AG09309 (cell line): ENCODE measurements at places on chromosomes 5 and 9.

GRCh38 chr5:153498516-153498915 is 8.0 kb downstream of the GRIA1 start:
- DNase-seq = no peak

- DNase-seq = no peak
Observed at GRCh38 chr5:143399616-143400540, 3.6 kb downstream of the NR3C1 start.

DNA sequence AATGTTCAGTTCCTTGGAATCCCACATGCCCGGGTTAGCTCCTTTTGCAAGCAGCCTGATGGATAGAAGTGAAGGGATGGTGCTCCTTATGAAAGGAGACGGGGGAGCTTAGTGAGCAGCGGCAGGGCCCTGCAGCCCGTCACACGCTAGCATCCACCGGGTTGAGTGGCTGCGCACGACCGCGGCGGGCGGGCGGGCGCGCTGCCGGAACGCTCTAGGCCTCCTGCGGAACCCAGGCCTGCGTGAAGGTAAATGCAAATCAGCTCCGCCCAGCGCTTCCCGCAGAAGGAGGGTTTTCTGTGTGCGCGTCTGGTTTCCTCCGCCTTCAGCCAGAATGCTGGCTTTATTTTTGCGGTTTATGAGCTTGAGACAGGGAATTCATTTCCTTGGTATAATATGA is 19.8 kb downstream of the IL12B start:
- no peak for DNase-seq

- no peak for DNase-seq
Observed at GRCh38 chr9:91800473-91801030, 149.5 kb downstream of the ROR2 start.

GRCh38 chr9:91120200-91120599 is 241.5 kb downstream of the AUH start:
- DNase-seq = no peak

DNA sequence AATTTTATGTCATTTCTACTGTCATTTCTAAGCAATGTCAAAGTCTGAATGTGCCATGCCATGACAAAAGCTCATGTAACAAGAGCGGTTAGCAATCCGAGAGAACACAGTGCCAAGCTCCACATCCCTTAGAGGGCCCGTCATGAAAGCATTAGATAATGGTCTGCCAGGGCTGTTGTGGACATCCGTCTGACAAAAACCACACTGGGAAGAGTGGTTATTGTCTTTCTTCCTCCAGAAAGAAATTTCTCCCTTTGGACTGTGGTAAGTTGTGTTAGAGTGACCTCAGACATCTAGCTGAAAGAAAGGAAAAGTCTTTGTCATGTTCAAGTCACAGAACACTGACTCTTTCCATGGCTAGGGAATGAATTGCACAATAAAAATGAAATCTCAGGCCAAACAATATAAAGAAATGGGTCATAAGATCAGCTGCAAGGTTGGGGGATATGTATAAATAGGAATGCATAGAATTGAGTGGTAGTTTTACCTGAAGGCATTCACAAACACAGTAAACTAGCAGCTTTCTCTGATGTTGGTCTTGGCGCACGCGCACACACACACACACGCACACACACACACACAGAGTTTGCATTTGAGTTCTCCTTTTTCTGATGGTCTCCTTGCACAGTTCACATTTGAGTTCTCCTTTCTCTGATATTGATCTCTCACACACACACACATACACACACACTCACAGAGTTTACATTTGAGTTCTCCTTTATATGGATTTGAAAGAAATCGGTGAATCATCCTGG is 5.3 kb downstream of the SLC1A3 start:
- no peak for DNase-seq

GRCh38 chr9:34365282-34365681 is 11.4 kb downstream of the MYORG start:
- DNase-seq = no peak

GRCh38 chr5:94700592-94700991 is 82.1 kb downstream of the SLF1 start:
- DNase-seq = no peak

DNA sequence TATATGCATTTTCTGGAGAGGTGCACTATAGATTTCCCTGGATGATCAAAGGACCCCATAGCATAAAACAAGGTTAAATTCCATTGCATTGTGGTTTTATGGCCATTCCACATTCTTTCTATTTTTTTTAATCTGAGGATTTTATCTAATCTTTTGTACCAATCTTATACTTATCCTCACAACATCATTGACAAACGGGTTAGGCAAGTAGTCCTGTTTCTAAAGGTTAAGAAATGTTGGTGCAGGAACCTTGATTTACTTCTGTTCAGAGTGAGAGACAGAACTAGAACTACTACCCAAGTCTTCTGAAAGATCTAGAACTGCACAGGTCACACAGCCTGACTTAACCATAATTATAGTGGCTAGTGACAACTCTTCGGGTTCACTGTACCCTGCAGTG is 5.7 kb upstream of the DAB2 start:
- DNase-seq = no peak

GRCh38 chr5:133627180-133627579 is 14.8 kb upstream of the FSTL4 start:
- DNase-seq = no peak

- DNase-seq = no peak
Observed at GRCh38 chr5:54385994-54386393, 69.5 kb upstream of the HSPB3 start.

DNA sequence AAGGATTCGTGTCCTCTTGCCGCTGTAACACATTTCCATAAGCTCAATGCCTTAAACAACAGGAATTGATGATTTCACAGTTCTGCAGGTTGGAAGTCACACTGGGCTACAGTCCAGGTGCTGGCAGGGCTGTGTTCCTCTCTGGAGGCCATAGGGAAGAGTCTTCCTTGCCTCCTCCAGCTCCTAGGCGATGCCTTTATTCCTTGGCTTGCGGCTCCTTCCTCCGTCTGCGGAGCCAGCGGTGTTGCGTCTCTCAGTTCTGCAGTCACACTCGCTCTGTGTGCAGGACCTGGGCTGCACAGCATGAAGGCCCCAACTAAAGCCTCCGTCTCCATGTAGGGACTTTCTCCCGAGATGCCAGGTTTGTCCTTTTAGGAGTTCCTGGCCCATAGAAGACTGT is 70.0 kb downstream of the IL6ST start:
- no peak for DNase-seq

GRCh38 chr5:131416729-131417128 is 152.9 kb downstream of the CDC42SE2 start:
- no peak for DNase-seq

DNA sequence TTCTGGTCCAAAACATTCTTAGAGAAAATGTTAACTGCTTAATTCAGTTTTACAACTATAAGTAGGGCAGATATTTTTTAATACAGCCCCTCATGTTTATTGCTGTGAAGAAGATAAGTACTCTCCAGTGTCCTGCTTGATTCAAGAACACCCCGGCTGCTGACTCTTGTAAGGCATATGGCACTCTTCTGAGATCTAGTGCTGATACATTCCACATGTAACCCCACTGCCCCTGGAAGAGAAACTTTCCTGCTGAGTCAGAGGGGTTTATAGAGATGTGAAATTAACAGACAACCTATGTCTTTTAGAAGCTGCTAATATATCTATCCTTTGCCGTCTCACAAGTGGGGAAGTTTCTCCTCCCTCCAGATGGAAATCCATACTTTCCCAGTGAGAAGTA is 1.0 kb upstream of the MINAR2 start:
- DNase-seq = no peak

- DNase-seq = no peak
Observed at GRCh38 chr5:136000932-136001331, 27.9 kb upstream of the TGFBI start.

GRCh38 chr5:114308508-114308907 is 53.4 kb upstream of the KCNN2 start:
- DNase-seq = no peak

- DNase-seq = no peak
Observed at GRCh38 chr9:110276781-110277180, 20.5 kb upstream of the TXN start.

DNA sequence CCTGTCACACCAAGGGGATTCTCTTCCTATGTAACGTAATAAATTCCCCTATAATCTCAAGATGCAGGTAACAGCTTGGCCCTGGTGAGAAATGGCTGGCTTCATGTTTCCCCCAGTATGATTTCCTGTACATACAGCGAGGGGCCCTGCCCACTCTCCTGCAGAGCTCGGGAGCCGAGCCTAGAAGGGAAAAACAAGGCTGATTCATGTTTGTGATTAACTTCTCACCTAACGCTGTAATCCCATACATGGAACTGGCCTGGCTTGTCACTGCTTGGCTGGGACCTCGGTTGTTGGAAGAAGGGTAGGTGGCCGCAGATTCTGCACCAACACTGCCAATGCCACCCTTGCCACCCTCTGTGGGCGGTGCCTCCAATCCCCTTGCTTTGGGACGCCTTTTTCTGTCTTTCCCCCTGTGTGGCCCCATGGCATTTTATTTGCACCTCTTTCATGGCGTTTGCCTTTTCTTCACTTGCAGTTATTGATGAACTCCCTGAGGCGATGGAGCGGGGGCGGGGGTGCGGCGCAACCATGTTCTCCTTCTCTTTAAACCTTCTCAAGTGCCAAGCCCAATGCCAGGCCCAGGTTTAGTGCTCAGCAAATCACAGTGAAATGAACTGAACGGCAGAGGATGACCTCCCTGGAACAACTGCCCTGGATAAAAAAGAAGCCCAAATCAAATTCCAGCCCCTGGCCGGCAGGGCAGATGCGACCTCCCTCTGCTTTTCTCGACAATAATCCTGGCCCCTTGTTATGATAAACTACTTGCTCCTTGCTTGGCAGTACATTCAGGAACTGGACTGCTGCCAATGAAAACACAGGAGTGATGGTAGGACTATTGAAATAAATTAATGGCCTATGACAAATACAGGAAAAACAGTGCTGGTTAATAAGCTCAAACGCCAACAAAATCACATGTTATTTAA is 108.1 kb downstream of the TMEM174 start:
- DNase-seq = no peak

DNA sequence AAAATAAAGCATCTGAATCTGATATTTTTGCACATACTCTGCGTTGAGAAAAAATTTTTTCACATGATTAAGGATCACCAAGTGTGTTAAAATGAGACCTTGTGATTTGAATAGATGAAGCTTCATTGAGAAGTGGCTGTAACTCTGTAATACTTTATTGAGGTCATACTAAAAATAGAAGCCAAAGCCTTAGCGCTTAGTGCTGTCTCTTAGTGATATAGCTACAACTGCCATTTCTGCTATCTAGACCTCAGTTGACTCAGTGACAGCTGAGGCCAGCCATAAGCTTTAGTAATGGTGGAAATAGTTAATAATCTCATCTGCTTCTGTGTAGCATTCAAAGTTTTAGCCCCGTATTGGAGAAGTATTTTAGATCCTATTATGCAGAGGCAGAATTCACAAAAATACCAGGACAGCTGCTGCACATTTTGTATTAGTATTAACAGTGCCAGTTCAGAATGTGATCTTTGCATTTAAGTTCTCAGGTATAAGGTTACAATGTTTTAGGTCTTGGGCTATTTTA is 107.4 kb upstream of the SGCD start:
- DNase-seq = no peak

GRCh38 chr5:172046593-172046992 is 40.2 kb upstream of the FBXW11 start:
- no peak for DNase-seq

DNA sequence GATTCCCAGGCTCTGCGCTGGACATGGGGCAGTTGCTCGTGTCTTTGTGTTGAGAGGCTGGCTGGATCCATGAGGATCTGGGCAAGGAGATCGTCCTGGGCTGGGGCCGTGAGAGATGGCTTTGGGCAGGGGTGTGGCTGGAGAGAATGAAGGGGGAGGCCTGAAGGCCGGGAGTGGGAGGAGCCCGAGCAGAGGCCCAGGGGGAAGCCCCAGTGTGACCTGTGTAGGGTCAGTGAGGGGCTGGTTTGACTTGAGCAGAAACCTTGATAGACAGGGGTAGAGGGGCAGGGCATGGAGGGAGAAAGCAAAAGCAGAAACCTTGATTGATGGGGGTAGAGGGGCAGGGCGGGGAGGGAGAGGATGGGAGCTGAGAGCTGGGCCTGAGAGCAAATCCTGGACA is 54.4 kb upstream of the ASS1 start:
- DNase-seq = no peak

- DNase-seq = no peak
Observed at GRCh38 chr9:92496396-92497176, 14.3 kb upstream of the ASPN start.

DNA sequence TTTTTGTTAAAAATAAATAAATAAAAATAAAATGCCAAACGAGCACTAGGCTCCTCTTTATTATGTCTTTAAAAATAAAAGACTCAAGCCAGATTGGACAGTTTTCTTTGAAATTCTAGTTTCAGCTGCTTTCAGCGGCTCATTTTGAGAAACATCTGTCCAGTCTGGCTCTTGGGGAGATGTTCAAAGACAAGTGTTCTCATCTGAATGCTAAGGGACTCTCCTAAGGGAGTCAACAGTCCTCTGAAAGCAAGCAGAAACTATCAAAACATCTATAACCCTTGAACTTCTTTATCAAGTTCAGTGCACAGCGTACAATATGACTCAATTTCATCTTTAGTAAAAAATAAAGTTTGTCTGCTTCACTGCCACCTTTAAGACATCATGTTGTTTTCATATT is 886.2 kb upstream of the DMAC1 start:
- DNase-seq = no peak

DNA sequence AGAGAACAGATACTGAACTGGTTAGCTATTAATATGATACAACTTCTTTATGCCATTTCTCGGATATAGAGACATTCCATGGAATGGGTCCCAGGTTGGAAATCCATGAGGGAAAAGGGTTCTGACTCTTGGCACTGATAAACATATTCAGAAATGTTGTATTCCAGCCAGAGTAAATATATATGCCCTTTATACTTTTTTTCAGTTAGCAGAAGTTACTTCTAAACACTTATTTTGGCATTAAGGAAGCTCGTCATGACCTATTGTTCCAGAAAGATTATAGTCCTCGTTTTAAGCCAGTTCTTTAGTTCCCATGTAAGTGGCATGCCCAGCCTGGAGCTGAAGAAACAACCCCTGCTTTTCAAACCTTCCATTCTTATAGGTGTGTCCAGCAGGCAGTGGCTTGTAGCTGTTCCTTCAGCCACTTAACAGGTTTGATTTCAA is 181.6 kb downstream of the CD180 start:
- DNase-seq = no peak

DNA sequence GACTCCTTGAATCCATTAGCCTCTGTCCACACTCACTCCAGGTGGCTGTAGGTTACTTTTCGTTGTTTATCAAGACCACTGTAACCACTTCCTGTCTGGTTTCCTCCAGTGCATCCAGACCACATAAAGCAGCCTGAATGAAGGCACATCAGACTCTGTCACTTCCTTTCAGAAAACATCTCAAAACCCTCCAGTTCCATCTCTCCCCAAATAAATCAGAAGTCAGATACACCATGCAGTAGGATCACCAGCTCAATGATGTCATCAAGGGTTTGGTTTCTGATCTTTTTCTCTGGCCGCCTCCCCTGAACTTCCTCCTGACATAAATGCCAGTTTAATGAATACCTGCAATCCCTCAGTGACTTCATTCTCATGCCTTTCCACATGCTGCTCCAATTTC is 161.2 kb downstream of the ZNF462 start:
- no peak for DNase-seq
